ENCODE measurements at places on chromosomes 7 and 10. TPM values are rescaled to one million over a fixed set of nuclear protein-coding genes. Genes with fewer than 3 reads are reported as not detected.

DNA sequence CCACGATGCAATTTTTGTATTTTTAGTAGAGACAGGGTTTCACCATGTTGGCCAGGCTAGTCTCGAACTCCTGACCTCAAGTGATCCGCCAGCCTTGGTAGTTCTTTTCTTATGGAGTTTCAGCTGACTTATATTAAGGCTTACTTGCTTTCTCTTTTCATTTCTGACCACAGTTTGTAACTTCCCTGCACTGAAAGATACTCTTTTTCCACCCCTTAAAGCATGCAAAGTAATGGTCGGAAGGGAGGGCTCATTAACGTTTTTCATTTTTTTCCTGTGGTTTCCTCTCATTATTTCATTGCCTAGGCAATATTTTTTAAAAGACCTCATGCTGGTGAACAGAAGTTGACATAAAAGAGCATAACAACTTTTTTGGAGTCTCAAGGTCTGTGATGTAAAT, 27.0 kb downstream of the ADRB1 start:
- no peak for DNase-seq

- no peak for DNase-seq
Measured at GRCh38 chr10:124058346-124059003, 34.9 kb downstream of the CHST15 start.

- no peak for DNase-seq
Measured at GRCh38 chr7:16067711-16068110, 353.6 kb downstream of the CRPPA start.

DNA sequence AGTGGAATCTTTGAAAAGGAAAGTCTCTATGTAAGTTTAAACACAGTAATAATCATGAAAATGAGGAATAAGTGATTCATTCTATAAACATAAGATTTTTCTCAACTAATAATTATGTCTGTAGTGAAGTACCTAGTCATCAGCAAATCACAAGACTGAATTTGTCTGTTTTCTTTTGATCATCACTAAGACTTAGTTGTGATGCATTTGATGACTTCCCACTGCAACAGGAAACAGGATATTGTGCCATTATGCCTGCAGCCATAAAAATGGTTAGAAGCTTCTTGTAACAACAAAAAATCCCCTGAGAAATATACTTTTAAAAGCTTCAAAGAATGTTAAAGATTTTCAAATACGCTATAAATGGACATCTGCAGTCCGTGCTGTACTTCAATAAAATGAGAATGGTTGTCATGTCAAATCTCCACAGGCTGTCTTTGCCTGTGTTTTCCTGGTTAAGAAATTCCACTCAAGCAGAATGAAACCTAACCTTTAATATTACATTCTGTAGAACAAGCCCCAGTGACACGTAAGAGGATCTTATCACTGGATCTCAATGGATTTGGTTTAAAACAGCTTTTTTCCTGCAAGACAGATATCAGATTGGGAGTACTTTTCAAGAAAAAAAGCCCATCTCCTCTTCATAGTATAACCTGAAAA, 1262.3 kb upstream of the PHF14 start:
- DNase-seq: no peak

DNA sequence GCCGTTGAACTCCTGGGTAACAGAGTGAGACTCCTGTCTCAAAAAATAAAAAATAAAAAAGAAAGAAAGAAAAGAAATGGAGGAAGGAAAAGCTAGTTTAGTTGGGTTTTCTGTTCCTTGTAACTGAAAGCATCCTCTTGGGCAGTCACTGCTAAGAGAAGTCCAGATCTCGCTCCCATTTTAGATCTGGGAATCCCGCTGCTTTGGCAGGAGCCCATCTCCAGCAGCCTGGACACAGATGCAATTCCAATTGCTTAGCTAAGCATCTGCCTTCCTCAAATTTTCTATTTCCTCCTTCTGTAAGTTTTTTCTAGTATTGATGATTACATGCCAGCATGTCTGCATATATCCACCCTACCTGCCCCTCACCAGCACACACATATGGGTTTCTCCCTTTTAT, 54.1 kb downstream of the DENND2A start:
- DNase-seq: no peak

MMS19 gene
- 58.4 TPM for total RNA-seq

Measured in CD4-positive, alpha-beta T cell (primary cell).